ENCODE measurements at places on chromosomes 1 and 21.

DNA sequence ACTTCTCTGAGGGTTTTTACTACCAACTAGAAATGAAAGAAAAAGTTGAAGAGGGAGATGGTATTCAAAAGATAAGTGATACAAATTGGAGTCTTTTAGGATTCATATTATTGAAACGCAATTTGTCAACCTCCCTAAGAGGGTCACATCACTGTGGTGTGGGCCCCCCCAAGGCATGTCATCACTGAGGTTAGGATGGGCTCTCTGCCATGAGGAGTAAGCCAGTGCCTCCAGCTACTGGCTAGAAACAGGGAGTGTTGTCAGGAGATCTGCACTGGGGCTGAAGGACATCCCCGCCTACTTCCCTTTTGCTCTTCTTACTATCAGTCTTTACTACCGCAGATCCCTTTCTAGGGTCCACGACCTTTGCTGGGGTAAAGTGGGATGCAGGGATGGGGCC is 25.9 kb downstream of the ITSN1 start:
- DNase-seq = no peak

DNA sequence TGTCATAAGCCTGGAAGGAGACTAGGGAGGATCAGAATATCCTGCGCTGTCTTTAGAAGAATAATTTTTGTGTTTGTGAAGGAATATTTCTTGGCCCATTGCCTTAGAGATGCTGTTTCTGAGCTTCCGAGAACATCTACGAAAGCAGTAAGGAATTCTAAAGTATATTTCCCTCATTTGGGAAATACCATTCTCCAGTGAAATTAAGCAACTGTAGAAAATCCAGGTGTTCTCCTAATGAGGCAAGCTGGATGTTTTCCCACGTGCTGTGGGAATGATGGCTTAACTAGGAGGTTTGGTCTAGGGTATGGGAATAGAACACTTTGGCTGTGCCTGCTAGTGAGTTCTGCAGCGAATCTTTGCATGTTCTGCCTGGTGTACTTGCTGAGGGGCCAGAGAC is 168.9 kb upstream of the KIAA0040 start:
- DNase-seq = no peak

DNA sequence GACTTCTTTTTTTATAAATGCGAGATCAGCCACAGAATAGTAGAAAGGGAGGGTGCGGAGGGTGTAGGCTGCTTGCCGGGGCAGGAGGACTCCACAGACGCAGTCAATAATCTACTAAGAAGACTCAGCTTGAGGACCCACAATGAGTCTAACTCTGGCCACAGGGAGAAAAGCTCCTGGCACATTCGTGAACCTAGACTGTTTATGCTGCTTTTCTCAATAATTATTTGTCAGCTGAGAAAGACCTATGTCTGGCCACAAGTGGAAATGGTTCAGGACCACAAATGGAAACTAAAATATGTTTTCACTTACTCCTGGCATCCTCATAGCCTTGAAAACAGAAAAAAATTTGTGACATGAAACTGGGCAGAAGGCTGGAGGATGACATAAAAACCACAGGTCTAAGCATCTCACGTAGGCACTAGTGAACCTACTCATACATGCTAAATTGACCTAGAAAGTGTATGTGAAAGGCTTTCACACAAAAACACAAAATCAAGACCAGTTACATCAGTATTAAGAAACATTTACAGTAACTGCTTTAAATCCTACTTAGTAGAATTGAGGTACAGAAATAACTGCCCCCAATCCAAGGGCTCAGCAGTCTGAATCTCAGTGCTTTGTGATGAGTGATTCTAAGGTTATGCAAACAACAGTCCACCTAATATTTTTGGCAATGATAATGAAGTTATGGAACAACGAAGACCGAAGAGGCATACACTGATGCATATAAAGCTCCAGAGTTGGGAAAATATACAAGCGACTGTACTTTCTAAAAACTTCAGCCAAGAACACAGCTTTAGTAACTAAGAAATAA is 159.5 kb downstream of the SLC45A1 start:
- no peak for DNase-seq

- DNase-seq = no peak
These were observed 104.1 kb downstream of the DTL start for GRCh38 chr1:212139526-212140135.

GRCh38 chr1:196858811-196859210 is 29.0 kb upstream of the CFHR4 start:
- no peak for DNase-seq

- DNase-seq = no peak
These were observed 648 bp upstream of the DR1 start for GRCh38 chr1:93344886-93345632.

GRCh38 chr1:37354876-37355650 is 119.3 kb upstream of the ZC3H12A start:
- DNase-seq = no peak

GRCh38 chr1:201019321-201019977 is 4.1 kb downstream of the KIF21B start:
- DNase-seq = no peak

- DNase-seq = peak; percentile 18
These were observed 112.6 kb downstream of the ADAMTS1 start for GRCh38 chr21:26732432-26733221.

- no peak for DNase-seq
These were observed 171.5 kb upstream of the CAMK1G start for GRCh38 chr1:209412036-209412435.

GRCh38 chr1:25556791-25557476 is 13.5 kb downstream of the LDLRAP1 start:
- no peak for DNase-seq

DNA sequence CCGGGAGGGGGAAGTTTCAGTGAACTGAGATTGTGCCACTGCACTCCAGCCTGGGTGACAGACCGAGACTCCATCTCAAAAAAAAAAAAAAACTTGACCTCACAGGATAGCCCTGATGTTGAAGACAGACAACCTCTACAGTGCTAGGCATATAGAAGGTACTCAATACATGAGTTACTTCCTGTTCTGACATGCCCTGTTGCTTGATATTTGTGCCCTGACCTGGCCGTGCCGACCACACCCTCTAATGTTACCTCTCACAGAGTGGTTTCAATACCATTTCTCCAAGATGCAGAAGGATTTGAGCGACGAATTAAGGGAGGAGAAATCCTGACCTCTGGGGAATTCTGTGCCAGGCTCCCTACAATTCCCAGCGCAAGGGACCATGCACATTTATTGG is 5.2 kb downstream of the PTAFR start:
- DNase-seq = no peak

- DNase-seq = no peak
These were observed 55.1 kb upstream of the COX20 start for GRCh38 chr1:244780311-244780710.

GRCh38 chr1:153389973-153390879 is 647 bp downstream of the S100A8 start:
- DNase-seq = no peak

- DNase-seq = no peak
These were observed 28.4 kb downstream of the TRIM33 start for GRCh38 chr1:114482585-114482984.

DNA sequence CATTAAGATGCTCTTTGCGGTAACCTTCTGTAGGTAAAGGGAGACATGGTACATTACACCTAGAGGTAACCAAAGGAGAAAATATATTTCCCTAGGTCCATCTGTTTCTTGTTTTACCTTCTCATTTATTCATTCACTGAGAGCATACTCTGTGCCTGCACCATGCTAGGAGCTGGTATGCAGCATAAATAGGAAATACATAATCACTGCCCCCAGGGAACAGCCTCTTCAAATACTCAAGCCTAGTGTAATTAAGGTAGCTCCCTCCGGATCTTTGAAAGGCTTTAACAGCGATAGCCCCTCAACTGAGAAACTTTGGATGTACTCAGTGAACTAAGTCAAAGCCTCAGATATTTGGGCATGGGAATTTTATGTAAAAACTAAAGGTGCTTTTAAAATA is 123.6 kb downstream of the GABPA start:
- DNase-seq = no peak

- DNase-seq = no peak
These were observed 17.6 kb downstream of the NOS1AP start for GRCh38 chr1:162087111-162087510.

GRCh38 chr1:27356619-27357280 is 10.0 kb downstream of the MAP3K6 start:
- peak; percentile 71 for DNase-seq

DNA sequence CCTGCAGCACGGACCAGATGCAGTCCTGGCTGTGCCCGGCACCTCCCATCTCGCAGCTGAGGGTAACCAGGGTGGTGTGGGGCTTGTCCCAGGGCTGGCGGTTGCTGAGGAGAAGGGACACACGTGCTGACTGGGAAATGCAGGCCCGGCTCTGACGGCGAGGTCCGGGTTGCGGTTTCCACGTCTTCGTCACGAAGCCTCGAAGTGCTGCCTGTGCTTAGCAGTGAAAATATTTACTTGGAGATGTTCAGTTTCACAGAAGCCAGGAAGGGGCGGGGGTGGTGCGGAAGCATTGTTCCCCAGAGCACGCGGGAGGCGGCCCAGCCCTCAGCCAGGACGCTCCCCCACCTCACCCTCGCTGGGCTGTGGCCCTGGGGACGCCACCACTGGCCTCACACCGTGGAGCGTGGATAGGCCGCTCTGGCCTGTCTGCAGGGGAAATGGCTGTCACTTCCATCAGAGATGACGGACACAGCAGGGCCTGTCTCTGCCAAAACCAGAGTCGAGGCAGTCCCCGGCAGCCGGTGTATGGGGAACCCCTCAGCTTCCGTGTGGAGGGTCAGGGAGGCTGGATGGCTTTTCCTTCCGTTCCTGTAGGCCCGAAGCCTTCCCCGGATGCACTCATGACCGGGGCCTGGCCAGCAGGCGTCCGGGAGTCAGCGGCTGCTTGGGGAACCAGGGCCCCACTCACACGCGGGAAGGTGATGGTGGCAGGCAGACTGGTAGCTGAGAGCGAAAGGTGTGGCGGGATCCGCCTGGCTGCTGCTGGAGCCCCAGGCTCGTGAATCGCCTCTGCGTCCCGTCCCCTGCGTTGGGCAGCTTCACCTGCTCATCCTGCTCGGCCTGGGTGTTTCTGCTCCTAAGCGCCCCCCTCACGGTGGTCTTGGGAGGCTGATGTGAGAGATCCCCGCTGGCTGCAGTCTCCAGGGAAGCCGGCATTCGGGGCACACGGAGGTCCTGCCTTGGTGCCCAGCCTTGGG is 14.7 kb upstream of the POFUT2 start:
- peak; percentile 70 for DNase-seq

DNA sequence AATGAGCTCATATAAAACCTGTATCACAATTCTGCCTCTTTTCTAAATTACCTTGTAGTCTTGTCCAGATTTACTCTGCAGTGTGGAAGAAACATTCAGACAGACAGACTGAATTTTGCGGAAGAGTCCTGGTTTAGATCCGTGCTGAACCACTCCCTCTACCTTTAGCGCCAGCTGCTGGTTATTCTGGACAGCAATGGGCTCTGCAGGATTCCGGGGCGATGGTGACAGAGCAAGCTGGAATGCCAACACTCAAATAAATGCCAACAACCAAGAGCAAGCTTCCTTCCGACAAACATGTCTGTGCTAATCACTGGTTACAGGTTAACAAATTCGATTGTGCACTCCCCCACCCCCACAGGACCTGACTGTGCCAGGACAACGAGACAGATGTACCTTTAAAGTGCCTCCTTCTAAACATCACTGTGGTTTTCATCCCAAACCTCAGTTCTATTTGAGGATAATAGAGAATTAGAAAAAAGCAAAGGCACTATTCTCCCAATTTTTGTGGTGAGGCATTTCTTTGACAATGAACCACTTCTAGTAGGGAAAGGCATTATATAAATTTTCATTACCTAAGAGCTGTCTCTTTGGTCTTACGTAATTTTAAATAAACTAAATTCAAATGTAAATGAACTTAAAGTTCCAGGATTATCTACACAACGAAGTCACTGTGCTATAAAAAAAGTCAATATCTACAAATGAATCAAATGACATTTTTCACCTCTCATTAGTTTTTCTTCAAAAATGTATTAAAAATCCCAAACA is 90.4 kb downstream of the INTS7 start:
- peak; percentile 68 for DNase-seq

GRCh38 chr21:36807422-36807928 is 108.6 kb downstream of the SIM2 start:
- DNase-seq = no peak

DNA sequence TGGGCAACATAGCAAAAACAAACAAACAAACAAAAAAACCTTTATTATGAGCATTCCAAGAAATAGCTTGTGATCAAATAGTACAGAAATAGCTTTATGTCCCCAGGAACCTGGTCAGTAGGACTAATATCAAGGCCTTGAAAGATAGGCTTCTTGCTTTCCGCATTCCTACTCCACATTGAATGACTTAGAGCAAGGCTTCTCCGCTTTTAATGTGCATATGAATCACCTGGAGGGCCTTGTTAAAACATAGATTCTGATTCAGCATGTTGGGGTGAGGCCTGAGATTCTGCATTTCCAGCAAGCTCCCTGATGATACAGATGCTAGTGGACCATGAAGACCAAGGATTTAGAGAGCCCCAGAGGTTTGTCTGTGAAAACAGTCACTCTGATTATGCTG is 17.4 kb downstream of the PLEKHA6 start:
- no peak for DNase-seq

DNA sequence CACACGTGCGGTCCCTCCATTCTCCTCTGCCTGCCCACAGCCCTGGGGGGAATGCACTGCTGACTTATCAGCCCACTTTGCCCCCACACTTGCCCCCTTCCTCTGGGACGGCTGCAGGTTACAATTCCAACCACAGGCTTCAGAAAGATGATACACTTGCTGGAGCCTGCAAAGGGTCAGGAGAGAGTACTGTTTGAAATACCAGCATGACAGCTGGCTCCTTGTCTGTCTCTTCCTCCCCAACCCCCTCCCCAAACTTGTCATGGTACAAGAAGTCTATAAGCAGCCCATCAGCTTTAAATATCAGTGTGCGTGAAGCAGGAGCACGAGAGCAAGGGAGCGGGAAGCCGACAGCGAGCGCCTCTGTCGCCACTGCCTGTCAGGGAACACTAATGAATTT is 62.4 kb downstream of the ERI3 start:
- DNase-seq = no peak

DNA sequence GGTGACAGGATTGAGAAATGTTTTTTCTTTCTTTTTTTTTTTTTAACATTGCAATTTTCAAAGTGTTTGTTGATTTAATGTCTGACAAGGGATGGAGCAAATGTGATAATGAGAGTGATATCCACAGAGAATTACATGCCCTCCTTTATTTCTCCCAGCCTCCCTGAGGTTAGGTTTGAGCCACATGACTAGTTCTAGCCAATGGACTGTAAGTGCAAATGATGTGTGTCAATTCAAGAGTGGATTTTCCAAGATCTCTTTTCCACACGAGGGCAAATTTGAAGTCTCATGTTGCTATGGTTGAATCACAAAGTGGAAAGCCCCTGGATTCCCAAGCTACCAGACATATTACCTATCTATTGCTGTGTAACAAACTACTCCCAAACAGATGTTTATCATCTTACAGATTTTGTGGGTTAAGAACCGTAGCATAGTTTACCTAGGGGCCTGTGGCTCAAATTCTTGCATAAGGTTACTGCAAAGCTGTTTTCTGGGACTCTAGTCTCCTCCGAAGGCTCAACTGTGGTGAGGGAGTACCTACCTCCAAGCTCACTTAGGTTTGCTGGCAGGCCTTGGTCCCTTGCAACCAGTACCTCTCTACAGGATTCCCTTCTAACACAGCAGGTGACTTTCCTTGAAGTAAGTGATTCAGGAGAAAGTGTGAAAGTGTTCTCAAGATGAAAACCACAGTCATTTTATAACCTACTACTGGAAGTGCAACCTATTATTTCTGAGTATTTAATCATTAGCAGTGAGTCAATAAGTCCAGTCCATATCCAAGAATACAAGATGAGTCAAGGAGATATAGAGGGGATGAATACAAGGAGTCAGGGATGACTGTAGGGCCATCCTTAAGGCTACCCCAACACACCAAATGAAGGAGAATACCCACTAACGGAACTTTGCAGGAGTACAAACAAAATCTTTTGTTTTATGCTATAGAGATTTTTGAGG is 533.6 kb downstream of the PTPRC start:
- no peak for DNase-seq
